Stimulated activated CD4-positive, alpha-beta T cell treated with anti-CD3 and anti-CD28 coated beads, Interleukin-12 subunit alpha, Interleukin-12 subunit beta, amount 100 ng/mL, for 48 hours (primary cell): ENCODE measurements at places on chromosomes 3 and 15.

- no peak for DNase-seq
Observed at GRCh38 chr3:38497031-38497430, 891 bp downstream of the EXOG start.

DNA sequence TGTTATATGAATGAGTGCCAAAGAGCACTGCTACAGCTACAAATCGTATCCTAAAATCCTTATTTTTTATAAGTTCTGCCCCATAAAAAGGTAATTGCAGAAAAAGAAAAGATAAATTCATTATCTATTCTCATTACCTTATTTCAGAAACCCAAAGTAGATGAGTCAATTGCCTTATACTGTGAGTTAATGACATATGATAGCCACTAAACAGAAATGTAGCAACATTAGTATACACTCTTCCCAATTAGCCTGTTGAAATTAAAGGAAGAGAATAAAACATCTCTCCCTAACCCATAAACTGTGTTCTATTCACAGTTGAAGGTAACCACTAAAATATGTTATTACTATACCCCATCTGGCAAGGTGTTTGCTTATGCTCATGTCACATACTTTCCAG is 11.0 kb downstream of the TBL1XR1 start:
- DNase-seq = no peak

GRCh38 chr3:63047068-63047467 is 171.9 kb upstream of the CADPS start:
- no peak for DNase-seq

- no peak for DNase-seq
Observed at GRCh38 chr3:47504113-47504512, 9.4 kb downstream of the ELP6 start.

DNA sequence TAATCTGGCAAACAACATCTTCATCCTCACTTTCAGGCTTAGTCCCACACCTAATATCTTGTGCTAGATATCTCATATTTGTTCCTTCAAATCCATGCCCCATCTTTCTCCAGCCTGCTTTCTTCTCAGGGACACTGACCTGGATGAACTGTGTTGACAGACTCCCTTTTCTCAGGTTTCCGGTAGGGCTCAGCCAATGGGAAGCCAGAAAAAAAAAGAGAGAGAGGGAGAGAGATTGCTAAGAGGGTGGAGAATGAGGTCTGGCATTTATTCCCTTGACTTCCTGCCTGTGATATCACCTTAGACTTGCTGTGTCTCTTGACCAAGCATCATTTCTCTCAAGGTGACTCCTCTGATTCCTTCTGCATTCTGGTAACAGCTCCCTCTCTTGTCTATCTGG is 145.6 kb upstream of the ABI3BP start:
- no peak for DNase-seq

DNA sequence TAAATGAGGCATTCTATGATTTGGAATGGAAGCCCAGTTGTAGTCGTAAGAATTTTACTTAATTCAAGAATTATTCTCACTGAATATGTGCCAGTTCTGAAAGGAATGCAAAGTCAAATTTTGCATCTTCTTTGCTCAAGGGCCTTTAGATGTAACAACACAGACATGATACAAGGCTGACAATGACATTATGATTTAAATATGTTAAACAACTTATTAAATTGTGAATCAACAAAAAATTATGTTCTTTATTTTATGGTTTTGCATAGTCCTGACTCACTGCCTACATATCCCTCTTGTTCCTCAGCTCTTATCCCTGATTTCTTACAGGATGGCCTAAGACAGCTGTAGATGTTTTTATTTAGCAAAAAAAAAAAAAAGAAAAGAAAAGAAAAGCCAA is 170.9 kb upstream of the NR2E3 start:
- no peak for DNase-seq

GRCh38 chr3:4078903-4079302 is 224.3 kb upstream of the SETMAR start:
- no peak for DNase-seq

DNA sequence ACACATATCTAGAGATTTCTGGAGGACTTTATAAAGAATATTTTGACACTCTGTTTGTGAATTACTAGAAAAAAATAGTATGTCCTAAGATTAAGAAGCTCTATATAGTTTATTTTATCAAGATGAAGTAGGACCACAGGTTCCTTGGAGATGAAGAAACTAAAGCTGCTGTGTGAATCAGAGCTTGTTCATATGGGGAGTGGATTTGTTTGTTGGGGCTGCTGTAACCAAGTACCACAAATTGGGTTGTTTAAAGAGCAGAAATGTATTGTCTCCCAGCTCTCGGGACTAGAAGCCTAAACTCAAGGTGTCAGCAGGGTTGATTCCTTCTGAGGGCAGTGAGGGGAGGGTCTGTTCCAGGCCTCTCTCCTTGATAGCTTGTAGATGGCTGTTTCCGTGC is 270.6 kb upstream of the UMPS start:
- no peak for DNase-seq

DNA sequence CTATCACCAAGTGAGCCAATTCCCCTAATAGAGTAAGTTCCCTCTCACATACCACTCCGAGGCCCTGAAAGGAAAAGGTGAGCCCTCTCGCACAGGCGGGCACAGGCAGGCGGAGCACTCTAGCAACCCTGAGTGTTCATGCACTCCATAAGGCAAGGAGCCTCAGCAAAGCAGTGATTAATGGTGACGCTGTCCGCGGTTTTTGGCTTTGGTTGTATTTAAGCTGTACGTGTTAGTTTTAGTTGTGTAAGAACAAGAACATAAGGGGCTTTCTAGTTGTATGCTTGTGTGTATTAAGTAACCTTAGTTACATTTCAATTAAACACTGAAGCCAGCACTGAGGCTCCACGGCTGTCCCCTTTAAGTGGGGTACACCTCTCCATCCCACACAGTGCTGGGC is 33.1 kb downstream of the KLHL25 start:
- DNase-seq = no peak

DNA sequence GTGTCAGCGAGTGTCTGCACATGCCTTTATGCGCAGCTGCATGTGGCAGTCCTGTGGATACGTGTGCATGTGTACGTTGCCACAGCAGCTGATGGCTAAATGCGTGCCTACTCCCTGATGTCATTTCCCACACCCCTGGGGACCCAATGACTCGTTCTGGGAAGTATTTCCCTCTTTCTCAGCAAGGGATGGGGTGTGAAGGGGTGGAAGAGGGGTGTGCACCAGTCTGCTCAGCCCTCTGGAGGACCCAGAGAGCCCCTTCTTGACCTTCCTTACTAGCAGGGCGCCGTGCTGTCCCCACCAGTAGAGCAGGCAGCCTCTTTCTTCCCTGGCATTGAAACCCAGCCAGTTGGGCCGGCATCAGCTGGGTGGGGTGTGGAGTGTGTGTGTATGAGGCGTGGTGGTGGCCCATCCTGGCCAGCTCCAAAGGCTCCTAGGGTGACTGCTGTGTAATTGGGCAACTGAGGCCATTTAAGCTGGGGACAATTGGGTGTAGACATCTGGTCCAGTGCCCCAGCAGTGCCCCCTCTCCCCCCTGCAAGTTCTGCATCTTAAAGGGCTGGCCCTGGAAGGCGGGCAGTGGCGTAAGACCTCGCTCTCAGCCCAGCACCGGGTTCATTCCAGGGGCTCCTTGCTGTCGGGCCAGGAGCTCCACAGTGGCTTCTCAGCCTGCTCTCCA is 19.2 kb downstream of the SNX33 start:
- DNase-seq = no peak

DNA sequence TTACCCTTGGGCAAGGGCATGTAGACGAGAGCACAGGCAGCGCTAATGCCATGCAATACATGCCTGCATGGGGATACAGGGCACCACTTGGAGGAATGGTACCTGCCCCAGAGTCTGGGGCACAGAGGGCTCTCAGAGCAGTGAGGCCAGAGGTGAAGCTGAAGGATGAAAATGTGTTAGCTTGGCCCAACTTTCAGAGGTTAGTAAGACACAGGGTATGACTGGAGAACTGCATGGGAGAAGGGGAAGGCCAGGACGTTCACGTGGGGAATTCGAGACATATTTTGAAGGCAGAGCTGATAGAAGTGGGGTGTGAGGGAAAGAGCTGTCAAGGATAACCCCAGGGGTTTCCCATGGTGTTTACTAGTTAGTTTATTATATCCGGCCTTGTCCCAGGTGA is 19.6 kb downstream of the CSRNP1 start:
- no peak for DNase-seq

GRCh38 chr3:11080492-11080891 is 73.8 kb upstream of the HRH1 start:
- no peak for DNase-seq

DNA sequence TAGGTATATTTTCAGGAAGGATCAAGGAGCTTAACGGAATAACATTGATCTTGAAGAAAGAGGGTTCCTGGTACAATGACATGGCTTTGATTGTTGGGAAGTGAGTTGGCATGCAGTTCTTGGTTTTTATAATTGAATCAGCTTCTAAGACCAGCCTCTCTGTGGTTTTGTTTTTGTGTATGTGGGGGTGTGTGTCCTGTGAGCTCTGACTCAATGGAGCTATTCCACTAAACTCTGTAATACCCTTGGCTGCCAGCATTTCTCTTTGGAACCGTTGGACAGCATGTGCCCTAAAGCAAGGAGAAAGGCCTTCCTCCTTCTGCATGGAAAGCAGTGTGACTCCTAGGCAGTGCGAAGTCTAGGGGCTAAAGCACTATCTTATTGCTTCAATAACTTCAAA is 124.8 kb downstream of the EDEM1 start:
- DNase-seq = no peak

DNA sequence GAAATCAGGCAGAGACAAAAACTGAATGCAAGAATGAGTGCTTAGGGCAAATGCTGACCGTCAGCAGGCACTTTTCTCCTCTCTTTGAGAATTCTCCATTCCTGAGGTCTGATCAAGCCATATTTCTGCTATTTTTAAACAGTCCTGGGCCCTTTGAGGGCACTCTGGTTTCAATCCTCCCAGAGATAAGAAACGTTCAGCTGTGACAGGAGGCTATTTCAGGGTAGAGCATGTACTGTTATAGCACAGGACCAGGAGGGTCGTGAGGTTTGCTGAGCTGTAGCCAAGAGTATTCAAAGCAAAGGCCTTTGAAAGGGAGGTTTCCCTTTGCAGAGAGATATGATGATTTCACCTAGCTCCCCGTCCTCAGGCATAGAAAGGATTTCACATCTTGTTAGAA is 39.6 kb upstream of the PDZRN3 start:
- no peak for DNase-seq

- DNase-seq = no peak
Observed at GRCh38 chr3:60391292-60391691, 860.0 kb downstream of the FHIT start.

DNA sequence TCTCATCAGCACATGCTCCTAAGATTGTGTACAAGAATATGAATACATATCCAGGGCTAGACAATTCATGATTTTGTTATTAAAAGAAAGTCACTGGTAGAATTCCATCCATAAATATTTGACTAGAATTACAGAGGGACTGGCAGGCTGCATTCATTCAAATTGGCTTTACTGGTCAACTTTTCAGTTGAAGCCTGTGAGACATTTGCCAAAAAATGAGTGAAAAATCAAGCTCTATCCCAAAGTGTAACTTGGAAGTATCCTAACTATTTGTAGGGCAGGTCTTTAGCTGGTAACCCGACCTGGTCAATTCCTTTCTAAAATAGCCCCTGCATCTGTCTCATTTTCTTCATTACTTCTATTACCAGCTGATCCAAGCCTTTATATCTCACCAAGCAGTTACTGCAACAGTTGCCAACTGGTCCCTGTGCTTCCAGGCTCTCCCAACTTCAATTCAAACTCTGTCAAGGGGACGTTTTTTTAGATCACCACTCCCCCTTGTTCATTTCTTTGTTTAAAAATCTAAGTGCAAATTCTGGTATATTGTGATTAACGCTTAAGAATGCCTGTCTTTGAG is 173.1 kb upstream of the TBL1XR1 start:
- no peak for DNase-seq

GRCh38 chr3:145648396-145648795 is 512.6 kb downstream of the PLOD2 start:
- DNase-seq = no peak

- no peak for DNase-seq
Observed at GRCh38 chr3:27679691-27680090, 42.4 kb downstream of the EOMES start.

- no peak for DNase-seq
Observed at GRCh38 chr3:149572796-149573414, 84.9 kb downstream of the WWTR1 start.

- no peak for DNase-seq
Observed at GRCh38 chr3:127478922-127479321, 111.6 kb downstream of the TPRA1 start.

GRCh38 chr3:58924578-58924977 is 125.2 kb downstream of the CFAP20DC start:
- no peak for DNase-seq

DNA sequence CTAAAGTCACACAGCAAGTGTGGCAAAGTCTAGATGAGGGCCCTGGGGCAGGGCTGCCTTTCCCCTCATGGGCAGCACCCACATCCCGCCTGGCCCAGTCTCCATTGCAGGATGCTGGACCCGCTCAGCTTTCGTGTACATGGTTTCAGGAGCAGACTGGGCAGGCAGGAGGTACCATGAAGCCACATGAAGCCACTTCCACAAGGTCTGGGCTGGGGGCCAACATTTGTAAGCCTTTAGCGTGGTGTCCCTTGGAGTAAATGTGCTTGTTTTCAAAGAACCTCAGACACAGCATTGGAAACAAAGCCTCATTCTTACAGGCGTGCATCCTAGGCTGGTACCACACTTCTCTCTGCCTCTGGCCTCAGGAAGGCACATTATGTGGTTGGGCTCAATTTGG is 34.5 kb downstream of the UMPS start:
- DNase-seq = no peak

DNA sequence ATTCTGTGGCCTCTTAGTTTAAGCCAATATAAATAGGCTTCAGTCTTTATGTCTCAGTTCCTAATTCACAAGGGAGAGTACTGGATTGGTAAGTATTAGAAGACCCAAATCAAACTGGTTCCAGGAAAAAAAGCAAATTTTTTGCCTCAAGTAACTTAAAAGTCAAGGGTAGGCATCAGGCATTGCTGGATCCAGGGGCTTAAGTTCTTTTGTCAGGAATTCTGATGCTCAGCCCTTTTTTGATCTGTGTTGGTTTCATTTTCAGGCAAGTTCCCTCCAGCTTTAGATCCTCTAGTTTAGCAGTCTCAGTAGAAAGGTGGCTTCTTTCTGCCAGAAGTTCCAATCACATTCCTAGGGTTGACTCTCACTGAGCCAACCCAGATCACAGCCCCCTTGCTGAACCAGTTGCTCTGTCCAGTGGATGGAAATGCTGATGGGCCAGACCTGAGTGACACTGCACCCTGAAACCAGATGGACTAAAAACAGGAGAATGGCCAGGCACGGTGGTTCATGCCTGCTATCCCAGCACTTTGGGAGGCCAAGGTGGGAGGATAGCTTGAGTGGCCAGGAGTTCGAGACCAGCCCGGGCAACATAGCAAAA is 253.5 kb downstream of the SHQ1 start:
- DNase-seq = no peak

DNA sequence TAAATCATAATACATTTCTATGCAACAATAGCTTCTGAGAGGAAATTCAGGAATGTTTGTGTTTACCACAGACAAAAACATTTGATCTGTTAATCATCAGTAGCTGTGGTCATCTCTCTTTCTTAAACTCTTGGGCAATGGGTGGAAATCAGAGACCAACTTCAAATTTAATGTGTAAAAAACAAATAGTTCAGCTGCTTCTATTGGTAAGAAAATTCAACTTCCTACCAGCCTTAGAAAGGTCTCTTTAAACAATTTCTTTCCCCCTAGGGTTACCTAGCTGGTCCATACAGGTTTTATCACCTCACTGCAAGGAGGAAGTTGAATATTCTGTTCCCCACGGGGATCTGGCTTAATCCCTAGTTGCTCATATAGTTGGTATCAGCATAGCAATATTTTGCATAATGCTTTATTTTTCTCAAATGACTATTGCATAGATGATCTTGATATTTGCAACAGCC is 20.3 kb upstream of the PPP4R2 start:
- DNase-seq = no peak

GRCh38 chr15:36755341-36756000 is 176.0 kb downstream of the CDIN1 start:
- DNase-seq = no peak
